ENCODE measurements at places on chromosomes 12 and 14.

DNA sequence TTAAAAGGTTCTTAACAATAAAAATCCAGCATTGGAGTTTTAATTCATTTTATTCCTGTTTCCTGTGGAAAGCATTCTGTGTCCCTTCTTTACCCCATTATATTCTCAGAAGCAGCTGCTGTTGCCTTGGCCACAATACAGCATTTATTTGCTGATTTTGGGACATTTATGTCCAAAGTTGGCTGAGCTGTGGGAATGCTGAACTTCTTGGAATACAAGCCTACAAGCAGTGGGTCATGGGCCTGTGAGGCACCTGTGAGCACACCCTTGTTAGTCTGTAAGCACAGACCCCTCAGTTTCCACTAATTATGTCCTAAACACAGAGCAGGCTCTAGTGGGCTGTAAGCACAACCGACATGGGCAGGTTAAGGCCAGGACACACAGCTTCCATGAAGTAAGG lies 122.2 kb upstream of the IGF1 start:
- DNase-seq, result no peak

- no peak for DNase-seq
These were observed 2.1 kb upstream of the SLC15A4 start for GRCh38 chr12:128825835-128826234.

DNA sequence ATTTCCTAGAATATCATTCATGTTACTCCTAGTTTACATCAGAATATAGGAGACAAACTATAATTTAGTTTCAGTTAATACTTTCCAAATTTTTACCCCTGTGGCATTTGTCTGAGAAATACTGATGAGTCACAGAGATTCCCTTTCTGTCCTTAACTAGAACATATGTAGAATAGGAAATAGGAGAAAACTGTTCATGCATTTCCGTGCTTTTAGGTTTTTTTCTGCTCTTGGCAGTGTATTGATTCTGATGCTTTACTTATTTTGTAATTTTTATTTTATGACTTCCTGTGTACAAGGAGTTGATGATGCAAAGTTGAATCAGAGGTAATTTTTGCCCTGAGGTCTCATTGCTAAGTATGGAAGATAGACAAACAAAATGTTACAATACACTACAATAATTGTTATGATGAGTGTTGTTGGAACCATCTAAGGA lies 23.0 kb downstream of the MNAT1 start:
- no peak for DNase-seq

DNA sequence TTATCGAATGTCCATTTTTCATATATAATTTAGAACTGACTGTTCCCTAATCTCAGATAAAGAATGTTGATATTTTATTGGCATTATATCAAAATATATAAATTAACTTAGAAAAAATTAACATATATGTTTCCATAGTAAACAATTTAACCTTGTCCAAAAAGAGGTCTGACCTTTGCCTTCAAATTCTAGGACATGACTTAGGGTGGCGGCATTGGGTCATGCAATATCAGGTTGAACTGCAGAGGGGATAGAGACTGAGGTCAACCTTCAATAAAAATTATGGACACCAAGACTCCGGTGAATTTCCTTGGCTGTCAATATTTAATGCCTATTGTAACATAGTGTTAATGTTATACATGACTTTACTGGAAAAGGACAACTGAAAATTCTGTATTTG lies 199.8 kb downstream of the RPL10L start:
- DNase-seq, result no peak

- DNase-seq, result no peak
These were observed 232.5 kb upstream of the RTL1 start for GRCh38 chr14:101135796-101136742.

DNA sequence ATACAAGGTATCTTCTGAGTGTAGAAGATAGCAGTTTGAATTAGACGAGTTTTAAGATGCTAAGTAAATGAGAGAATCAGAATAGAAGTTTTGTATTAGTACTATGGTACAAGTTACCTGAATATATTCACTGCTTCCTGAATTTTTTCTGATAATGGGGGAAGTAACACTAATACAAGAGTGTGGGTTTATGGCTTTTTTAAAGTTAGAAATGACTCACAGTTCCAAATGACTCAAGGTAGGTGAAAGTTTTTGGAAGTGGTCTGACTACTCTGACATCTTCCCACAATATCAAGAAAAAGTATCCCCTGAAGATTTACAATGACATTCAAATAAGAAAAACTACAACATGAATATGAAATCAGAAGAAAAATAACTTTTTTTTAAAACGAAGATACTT lies 123.7 kb upstream of the GARIN6 start:
- DNase-seq, result no peak

DNA sequence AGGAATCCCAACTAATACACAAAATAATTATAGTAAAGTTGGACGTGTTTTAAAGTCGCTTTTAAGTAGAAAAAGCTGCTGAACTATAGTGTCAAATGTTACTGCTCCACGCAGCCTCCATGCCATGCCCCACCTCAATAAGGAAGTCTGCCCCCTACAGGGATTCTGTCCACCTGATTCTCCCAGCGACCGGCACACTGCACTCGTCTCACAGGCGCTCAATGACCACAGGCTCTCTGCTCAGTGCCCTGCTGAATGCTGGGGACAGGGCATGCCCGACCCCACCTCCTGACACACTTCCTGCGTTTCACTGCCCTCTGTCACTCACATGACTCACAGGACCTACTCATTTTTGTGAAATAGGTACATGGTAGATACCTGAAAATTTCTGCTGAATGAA lies 48.9 kb downstream of the BDKRB1 start:
- no peak for DNase-seq

All from left colon (tissue), 2 donors.